ENCODE measurements at places on chromosomes 1 and 21.
A peak's percentile ranks its signal among the peaks of the same experiment; 100 is the strongest.

GRCh38 chr1:152386940-152387339 is 27.1 kb downstream of the CRNN start:
- DNase-seq = peak; percentile 2

GRCh38 chr1:115877511-115877910 is 36.6 kb upstream of the NHLH2 start:
- no peak for DNase-seq

DNA sequence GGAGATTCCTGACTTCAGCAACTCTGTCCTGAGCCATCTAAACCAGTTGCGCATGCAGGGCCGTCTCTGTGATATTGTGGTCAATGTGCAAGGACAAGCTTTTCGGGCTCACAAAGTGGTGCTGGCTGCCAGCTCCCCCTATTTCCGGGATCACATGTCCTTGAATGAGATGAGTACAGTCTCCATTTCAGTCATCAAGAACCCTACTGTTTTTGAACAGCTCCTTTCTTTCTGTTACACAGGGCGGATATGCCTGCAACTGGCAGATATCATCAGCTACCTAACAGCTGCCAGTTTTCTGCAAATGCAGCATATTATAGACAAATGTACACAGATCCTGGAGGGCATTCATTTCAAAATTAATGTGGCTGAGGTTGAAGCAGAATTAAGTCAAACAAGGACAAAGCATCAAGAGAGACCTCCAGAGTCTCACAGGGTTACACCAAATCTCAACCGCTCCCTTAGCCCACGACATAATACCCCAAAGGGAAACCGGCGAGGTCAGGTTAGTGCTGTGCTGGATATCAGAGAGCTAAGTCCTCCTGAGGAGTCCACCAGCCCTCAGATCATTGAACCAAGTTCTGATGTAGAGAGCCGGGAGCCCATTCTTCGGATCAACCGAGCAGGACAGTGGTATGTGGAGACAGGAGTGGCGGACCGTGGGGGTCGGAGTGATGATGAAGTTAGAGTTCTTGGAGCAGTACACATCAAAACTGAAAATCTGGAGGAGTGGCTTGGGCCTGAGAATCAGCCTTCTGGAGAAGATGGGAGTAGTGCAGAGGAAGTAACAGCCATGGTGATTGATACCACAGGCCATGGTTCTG is 2.3 kb downstream of the ZBTB37 start:
- peak; percentile 33 for DNase-seq

DNA sequence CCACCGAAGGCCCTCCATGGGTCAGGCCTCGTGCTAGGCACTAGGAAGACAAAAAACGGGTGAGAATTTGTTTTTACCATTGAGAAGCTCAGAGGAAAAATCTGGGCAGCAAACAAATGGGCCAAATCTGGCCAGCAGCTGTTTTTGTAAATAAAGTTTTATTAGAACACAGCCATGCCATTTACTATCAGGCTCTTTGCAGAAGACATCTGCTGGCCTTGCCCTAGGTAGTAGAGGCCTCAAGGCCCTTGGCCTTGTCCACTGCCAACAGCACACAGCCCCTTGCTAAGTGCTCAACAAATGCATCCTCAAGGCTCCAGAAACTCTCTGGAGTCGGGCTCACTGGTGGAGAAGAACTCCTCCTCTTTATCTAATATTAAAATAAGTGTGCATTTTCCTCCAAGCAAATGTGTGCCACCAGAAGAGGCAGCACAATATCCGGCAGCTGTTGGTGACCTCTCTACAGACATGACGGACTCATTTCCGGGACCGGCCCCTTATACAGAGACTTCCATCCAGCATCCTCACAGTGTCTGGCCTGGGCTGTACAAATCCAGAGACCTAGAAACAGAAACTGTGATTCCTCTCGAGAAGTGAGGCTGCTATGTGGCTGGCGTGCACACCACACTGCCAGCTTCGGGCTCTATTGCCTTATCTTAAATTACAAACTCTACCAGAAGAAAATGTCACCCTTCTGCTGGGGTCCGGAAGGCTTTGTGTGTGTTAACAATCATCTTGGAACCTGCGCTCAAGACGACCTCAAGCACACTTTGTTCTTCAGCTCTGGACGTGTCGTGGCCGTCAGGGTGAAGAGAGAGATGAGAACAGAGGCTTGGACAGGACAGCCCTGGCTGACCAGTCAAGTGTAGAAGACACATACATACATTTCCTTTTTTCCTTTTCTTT is 203.9 kb downstream of the TOMM20 start:
- DNase-seq = no peak

DNA sequence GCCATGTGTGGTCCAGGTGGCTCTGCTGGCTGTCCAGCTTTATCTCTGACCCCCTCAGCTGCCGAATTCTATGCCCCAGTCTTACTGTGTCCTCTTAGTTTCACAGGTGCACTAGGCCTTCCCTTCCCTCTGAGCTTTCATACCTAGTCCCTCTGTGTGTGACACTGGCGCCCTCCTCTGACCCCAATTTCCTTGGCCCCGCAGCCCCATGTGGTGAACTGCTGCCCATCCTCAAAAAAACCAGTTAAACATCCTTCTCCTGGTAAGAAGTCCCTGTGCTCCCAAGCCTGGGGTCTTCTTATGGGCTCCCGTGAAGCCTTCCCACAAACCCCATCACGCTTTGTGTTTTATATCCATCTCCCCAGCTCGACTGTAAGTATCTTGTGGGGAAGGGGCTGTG is 93.9 kb upstream of the TSPAN2 start:
- DNase-seq = no peak

- no peak for DNase-seq
These were observed 1.4 kb downstream of the SLC9A1 start for GRCh38 chr1:27153549-27153886.

DNA sequence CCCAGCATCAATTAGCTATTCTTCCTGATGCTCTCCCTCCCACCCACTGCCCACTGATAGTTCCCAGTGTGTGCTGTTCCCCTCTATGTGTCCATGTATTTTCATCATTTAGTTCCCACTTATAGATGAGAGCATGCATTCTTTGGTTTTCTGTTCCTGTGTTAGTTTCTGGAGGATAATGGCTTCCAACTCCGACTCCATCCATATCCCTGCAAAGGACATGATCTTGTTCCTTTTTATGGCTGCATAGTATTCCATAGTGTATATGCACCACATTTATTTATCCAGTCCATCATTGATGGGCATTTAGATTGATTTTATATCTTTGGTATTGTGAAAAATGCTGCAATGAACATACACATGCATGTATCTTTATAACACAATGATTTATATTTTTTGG is 30.2 kb downstream of the DISC1 start:
- DNase-seq = no peak

DNA sequence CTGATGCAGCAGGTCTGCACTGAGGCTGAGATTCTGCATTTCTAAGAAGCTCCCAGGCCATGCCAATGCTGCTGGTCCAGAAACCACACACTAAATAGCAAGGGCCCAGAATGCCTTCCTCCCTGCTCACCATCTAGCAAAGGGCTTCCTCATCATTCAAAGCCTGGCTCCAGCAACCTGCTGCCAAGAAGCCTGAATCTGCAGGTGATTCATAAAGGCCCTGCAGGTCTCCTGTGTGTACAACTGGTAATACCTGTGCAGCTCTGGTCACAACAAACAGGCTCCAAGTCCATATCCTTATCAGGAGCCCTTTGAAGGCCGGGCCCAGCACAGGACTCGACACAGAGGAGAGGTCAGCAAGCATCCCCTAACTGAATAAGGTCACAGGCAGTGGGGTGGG is 26.7 kb downstream of the GLIS1 start:
- DNase-seq = no peak

- DNase-seq = no peak
These were observed 190.0 kb upstream of the VAMP3 start for GRCh38 chr1:7580923-7581753.

GRCh38 chr21:28704746-28705145 is 287.9 kb downstream of the LTN1 start:
- DNase-seq = no peak

GRCh38 chr1:212664409-212665199 is 35.0 kb downstream of the BATF3 start:
- no peak for DNase-seq

GRCh38 chr1:48943393-48943792 is 166.7 kb upstream of the BEND5 start:
- no peak for DNase-seq

DNA sequence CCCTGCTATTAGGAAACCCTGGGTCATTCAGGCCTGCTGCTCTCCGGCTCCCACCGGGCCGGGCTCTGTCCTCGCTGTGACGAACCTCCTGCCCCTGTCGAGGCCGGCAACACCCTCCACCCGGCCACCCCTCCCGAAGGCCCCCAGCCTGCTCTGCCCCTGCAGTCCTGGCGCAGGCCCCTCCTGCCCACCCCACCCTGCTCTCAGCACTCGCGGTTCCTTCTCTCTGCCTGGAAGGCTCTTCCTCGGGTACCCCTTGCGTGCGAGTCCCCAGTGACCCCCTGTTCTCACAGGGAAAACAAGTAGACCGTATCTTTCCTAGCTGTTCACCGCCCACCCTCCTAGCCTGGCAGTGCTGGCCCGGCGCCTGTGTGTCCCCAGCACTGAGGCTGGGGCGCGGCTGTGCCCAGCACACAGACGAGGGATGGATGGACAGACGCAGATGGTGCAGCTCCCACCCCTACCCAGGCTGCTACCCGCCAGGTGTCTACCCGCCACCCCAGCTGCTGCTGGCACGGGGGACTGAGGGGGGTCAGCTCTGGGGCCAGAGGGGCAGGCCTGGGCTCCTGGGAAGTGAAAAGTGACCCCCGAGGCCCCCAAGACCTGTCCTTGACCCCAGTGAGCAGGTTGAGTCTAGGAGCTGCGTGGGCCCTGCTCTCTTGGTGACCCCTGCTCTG is 3.1 kb upstream of the VWA1 start:
- DNase-seq = no peak

GRCh38 chr1:197771386-197771785 is 3.9 kb downstream of the DENND1B start:
- DNase-seq = no peak

DNA sequence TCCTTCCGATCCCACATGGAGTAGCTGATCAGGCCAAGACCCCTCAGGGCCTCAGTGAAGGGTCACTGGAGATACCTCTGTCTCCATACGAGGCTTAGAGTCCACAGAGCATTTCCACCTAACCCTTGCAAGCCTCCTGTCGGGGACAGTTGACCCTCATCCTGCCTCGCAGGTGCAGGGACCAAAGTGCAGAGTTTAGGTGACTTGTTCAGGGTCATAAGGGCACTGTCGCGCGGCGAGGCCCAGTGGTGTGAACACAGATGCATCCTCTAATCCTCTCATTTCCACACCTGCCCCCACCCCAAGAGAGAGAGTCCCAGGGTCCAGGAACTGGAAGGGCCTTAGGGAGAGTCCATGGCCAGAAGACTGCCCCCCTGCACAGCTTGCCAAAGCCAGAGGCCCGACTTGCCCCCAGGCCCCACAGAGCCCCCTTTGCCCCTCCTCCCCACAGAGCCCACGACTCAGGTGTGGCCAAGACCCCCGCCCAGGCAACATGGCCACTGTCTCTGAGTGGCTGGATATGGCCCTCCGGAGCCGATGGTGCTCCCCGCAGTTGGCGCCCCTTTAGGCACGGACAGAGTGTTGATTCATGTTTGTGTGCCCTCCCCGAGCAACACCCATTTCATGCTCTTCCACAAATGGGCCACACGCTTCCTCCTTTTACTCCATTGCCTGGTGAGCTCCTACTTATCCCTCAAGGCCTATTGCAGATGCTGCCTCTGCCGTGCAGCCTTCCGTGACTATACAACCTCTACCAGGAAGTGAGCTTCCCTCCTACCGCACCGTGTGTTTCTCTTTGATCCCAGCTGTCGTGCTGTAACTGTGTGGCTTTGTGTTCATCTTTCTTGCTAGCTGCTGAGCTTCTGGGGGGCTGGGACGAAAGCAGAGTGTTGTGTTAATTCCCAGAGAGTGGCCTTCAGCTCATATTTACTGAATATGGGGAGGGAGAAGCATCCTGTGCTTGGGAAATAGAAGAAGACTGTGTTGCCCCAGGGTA is 1.7 kb downstream of the TRPM2 start:
- DNase-seq = no peak

DNA sequence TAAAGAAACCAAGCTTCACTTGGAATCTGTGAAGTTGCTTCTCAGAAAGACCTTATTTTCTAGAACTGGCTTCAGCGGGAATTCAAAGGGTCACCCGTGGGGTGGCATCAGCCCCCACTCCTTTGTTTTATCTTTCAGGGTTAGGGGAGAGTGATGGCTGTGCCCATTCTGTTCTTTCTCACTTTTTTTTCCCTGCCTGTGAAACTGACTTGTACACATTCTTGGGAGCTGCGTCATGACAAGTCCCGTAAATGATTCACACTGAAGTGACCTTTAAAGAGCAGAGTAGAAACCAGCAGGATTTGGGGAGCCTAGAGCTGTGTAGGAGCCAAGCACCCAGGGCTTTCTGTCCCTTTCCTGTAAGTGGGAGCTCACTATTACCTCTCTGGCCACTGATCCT is 43.8 kb downstream of the SLC44A3 start:
- DNase-seq = peak; percentile 90

GRCh38 chr1:25195835-25196234 is 36.5 kb downstream of the SYF2 start:
- no peak for DNase-seq

DNA sequence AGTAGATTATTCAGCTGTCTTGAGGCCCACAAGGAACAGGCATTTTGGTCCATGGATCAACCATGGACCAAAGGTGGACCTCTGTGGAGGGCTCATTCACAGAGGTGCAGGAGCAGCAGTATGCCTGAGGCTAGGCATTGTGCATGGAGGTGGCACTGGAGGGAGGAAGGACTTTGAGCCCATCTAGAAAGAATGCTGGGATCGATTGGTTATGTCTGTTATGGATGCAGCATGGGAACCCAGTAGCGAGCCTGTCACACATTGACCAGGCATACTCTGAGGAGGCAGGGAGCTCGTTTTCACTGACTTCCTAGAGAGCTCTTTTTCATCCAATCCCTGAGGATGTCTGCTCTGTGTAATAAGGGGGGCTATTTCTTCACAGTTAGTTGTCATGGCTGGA is 75.5 kb downstream of the KCNN3 start:
- DNase-seq = no peak

- peak; percentile 52 for DNase-seq
These were observed 240.1 kb downstream of the DISC1 start for GRCh38 chr1:231866392-231867331.

- DNase-seq = no peak
These were observed 23.6 kb upstream of the ABCB10 start for GRCh38 chr1:229582011-229582694.

DNA sequence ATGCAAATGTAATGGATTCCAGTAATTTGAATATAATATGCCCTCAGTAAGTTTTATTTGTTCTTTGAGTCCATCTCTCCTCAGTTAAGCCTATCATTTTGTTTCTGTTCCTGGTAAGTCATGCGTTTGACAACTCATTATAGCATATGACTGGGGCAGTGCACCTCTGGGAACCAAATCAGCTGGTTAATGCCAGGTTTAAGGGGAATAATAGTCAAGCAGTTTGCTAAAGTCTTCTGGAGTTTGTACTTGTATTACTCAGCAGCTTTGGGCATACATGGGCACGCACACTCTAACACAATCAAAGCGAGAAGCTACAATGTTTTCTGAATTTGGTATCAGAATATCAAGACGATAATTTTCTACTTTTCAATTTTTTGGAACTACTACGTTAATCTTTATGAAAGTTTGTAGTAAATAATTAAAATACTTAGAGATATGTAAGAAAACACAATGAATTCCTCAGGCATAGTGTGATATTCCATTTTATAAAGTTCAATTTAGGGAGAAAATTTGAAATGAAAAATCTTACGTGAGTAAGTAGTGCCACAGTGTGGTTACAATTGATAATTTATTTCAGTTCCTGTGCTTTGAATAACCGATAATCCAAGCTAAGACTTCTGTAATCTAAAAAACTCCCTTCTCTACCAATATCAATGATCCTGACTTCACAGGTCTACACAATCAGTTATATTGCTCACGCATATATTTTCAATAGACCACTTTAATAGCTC is 43.8 kb upstream of the KCTD3 start:
- no peak for DNase-seq

GRCh38 chr1:93878501-93878888 is 511 bp downstream of the DNTTIP2 start:
- DNase-seq = peak; percentile 56
